ENCODE measurements at places on chromosomes 11 and 22.

DNA sequence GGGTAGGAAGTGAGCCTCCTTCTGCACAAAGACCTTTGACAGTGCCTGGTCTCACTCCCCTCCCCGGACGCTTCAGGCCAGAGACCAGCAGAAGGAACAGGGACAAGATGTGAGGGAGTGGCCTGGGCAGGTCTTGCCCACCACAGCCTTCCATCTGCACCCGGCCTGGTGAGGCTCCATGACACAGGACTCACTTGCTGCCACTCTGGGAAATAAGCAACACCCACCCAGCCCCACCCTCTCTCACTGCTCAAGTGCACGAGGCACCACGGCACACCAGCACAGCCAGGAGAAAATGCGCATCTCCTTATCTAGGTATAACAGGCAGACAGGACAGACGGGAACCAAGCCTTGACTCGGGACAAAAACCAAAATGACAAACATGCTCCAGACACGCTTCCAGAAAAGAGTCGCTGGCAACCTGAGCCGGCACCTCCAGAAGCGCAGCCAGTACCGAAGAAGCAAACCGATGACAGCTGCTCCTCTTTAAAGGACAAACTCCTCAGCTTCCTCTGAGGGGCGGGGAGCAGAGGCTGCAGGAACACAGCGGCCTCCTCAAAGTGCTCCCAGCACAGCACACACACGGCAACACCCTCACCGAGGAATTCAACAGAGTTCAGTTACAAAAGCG lies 41.7 kb downstream of the BRD1 start:
- no peak for DNase-seq

DNA sequence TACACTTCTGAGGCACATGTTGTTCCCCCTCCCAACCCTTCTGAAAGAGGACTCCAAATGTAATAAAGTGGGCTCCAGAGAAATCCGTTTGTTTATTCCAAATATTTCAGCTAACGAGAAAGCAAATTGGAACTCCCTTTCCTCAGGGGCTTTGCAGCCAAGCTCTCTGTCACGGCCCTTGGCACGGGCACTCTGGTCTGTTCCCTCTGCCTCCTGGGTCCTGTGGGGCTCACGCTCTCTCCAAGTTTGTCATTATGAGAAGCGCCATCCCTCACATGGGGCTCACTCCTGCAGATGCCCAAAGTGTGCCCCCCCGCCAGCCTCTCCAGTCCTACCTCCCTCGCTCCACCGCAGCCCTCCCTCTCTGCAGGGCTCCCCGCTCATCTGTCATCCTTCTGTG lies 125.4 kb upstream of the POU2AF2 start:
- DNase-seq = no peak

DNA sequence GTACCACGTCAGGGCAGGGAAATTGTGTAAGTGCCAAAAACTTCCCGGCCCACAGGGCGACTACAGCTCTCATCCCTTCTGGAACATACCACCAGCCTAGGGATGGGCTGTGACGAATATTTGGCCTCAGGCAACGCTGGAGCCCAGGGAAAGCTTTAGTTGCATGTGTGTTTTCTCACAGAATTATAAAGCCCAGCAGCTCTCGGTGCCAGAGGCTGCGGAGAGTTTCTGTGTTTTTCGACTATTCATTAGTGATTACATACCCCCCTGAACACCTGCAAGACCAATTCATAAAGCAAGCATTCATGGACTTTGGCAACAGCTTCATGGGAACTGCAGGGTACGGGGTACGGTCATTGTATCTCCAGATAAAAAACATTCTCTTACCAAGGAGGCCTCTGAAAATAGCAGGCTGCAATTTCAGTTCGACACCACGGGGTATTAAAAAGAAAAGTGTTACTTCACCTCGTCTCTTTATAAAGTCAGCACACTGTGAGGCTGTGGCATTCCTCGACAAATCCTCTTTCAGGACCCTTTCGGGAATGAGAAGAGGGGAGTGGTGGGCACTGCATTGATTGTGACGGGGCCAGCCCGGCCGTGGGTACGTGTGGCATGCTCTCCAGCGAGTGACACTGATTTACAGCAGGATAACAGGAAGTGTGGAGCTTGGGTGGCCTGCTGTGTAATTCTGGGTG lies 243.6 kb upstream of the SORL1-AS1 start:
- no peak for DNase-seq

GRCh38 chr11:34865261-34865660 lies 50.9 kb downstream of the APIP start:
- DNase-seq = no peak

DNA sequence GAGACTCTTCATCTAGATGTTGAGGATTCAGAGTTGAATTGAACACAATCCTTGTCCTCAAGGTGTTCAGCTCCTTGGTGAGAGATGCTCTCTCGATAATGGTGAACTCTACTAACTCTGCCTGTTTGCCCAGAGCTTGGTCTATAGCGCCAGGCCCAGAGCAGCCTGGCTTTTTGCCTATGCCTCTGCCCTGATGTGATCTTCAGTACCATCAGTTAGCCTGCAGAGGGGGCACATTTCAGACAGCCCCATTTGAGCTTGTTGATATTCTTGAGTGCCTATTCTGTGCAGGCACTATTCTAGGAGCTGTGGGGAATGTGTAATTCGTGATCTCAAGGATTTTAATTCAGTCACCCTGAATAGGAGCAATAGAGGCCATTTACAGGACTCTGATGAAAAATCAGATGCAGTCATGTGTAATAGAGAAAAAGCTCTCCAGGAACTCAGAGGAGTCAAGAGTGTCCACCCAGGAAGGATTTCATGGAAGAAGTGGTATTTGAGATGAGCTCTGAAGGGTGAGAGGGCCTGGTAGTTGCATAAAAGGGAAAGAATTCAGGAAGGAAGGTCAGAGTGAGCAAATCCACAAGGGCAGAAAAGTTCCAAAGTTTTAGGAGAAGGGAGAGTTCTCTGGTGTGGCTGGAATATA lies 19.3 kb downstream of the GTPBP1 start:
- DNase-seq = no peak

GRCh38 chr11:75425422-75425821 lies 7.6 kb downstream of the KLHL35 start:
- DNase-seq = no peak

DNA sequence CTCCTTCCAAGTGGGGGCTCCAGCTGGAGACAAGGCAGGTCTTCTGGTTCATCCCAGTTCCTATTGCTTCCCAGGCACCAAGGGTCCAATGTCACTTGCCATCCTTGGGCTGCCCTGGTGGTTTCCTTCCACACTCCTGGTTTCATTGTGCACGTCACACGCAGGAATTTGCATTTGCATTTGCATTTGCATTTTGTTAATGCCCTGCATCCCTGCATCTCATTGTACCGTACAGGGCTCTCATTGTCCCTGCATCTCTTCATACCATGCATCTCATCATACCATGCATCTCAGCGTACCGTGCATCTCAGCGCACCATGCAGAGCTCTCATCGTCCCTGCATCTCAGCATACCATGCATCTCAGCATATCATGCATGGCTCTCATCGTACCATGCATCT lies 112.2 kb upstream of the SYT13 start:
- DNase-seq = peak; percentile 38

DNA sequence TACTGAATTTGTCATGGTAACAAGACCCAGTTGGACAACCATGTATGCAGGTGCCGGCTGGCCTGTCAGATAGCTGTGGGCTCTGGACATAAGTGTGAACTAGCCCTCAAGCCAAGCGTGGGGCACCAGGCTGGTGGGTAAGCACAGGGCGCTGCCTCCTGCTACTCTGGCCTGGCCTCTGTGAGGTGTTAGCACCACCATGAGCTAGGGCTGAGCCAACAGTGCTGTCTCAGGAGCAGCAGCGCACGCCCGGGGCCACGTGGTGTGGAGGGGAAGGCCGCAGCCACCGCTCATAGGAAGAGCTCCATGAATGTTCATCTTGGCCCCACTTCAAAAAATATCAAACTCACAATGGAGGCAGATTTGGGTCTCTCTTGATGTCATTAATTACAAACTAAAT lies 35.3 kb upstream of the GNB1L start:
- DNase-seq = no peak

DNA sequence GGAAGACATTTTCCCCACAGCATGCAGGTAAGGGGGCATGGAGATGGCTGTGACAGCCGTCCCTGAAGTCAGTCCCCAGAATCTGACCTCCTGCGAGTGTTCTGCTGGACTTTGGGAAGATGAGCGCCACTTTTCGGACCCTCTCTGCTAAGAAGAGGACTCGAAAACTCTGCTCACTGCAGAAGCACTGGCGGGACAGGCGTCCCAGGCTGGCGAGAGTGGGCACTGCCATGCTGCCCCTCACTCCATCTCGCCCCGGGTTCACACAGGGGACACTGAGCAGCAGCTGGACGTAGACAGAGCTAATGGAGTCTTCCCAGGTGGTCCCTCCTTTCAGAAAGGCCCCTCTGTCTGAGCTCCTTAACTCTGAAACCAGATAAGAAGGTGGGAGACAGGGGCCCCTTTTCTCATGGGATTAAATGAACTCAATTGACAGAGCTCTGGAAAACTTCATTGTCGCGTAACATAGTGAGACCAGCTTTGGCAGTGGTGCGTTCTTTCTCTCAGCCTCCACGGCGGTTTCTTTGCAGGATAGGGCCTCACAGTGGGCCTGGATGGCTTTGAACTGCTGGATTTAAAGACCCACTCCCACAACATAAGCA lies 4.8 kb downstream of the ADAMTS8 start:
- no peak for DNase-seq

DNA sequence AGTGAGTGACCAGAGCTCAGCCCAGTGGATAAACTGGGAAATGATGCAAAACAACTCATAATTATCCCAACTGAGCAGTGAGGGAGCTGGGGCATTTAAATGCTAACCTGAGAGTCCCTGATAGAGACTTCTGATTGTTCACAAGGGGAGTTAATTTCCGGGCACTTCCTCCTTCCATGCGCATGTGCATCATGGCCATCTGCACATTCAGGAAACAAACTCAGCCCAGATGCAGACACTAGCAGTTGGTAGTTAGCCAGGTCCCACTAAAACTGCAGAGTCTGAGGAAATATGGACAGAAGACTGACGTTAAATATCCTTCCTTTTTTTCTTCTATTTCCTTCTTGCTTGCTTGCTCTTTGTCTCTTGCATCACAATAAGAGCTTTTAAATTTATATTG lies 852.1 kb upstream of the LRRC4C start:
- DNase-seq = no peak

GRCh38 chr22:29456211-29456671 lies 17.9 kb downstream of the RFPL1 start:
- DNase-seq = no peak

DNA sequence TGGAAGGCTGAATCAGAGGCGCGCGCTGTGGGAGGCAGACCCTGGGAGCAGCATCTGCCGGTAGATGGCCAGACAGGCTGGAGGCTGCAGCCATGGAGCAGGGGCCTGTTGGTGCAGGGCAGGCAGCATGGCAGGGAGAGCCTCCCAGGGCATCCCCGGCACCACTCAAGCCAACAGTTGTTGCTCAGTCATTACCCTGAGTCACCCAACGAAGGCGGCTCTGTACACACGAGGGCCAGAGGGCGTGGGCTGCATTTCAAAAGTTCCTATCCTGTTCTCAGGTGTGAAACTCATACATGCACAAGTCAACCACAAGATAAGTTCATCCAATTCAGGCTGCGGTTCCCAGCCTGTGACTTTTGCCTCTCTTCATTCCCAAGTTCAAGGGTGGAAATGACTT lies 2.6 kb downstream of the ANO1 start:
- DNase-seq = no peak

Measured in cardiac septum (tissue), 1 donor.